ENCODE measurements at places on chromosomes 16 and 17.

GRCh38 chr17:78947235-78948149 lies 22.3 kb upstream of the TIMP2 start:
- DNase-seq = no peak

DNA sequence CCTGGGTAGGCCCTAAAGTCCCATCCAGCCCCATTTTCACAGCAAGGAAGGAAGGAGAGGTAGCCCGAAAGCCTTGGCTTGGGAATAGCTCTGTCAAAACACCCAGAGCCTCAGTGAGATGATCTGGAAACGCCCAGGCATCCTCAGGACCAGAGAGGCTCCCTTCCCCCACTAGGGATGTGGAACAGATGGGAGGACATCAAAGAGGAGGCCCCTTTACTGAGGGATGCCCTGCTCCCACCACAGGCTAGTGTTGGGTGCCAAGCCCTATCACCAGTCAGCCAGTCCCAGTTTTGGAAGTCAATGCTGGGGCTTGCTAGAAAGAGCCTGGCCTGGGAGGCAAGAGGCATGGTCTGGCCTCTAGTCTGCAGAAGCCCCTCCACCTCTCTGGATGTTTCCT lies 4.7 kb downstream of the TPPP3 start:
- no peak for DNase-seq

DNA sequence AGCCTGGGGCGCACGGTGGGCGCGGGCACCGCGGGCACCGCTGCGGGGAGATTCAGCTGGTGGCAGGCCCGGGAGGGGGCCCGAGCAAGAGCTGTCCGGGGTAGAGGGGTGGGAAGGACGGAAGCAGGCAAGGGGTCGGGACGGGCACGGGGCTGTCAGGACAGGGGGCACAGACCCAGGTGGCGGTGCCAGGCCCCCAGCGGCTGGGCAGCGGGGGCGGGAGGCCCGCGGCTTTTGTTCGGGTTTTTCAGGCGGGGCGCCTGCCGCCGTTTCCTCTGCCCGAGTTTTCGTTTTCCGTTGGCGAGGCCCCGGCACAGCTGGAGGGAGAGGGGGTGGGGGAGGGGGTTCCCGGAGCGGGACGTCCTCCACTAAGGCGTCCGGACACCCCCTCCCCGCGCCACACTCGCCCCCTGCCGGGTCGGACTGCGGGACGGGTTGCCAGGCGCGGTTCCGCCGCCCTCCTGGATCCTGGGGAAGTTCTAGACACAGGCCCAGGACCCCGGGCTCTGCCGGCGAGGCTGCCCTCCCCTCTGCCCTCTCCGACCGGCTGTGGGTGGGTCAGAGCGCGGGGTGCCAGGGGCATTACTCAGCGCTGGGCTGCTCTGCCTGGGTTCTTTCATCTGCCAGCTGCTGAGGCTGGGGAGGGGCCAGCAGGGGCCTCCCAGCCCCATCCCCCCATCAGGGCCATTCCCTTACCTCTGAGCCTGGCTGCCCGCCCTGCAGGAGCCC lies 543 bp downstream of the ARHGAP23 start:
- no peak for DNase-seq

DNA sequence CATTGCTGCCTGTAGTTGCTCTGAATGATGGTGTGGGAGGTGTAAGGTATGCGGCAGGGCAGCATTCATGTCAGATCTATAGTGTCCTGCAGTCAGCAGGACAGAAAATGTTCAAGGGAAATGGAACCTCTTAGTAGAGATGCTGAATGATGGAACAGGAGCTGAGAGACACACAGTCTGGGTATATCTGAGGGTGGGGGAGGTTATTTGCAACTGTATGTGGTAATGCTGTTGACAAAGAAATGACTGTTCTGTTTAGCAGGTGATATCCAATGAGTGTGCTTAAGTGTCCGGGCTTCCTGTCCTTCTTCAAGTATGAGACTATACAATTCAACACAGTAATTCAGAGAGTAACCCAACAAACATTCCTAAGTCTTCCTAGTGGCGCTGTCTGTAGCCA lies 46.6 kb downstream of the STH start:
- DNase-seq = no peak

DNA sequence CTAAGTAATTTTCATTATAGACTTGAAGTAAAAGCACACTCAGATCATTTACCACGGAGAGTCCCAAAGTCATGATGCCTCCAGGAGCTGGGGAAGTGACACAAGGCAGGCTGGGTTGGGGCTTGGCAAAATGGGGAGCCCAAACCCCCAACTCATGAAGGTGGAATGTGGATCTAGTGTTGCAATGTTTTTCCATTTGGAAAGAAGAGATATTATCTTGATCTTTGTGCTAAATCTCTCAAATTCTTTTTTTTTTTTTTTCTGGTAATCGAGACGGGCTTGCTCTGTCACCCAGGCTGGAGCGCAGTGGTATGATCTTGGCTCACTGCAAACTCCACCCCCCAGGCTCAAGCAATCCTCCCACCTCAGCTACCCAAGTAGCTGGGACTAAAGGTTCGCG lies 7.5 kb upstream of the KCNG4 start:
- no peak for DNase-seq

DNA sequence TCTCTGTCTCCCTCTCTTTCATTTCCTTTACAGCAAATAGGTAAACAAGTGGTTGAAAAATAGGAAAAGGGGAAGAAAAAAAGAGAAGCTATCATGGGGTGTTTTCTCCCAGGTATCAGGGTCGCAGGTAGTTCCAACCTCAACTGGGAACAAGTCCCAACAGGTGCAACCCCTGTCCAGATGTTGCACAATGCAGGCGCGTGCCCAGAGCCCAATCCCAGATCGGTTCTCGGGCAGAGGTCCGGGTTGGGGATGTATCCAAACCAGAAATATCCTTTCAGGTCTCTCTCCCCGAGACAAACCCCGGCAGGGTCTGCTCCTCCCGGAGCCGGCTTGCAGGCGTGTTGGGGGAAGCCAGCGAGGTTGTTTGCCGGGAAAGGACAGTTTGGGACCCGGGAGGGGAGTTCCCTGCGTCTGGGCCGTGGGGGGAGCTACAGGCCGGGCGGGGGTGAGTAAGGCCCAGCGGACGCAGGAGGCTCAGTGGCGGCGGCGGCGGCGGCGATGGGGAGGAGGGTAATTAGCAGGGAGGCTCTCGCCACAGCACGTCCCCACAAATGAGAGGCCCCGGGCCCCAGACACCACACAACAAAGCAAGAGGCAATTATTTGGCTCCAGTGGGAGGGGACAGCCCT lies 21.2 kb upstream of the SP6 start:
- DNase-seq = no peak

- no peak for DNase-seq
These were observed 22.1 kb downstream of the COX10 start for GRCh38 chr17:14091367-14091766.

DNA sequence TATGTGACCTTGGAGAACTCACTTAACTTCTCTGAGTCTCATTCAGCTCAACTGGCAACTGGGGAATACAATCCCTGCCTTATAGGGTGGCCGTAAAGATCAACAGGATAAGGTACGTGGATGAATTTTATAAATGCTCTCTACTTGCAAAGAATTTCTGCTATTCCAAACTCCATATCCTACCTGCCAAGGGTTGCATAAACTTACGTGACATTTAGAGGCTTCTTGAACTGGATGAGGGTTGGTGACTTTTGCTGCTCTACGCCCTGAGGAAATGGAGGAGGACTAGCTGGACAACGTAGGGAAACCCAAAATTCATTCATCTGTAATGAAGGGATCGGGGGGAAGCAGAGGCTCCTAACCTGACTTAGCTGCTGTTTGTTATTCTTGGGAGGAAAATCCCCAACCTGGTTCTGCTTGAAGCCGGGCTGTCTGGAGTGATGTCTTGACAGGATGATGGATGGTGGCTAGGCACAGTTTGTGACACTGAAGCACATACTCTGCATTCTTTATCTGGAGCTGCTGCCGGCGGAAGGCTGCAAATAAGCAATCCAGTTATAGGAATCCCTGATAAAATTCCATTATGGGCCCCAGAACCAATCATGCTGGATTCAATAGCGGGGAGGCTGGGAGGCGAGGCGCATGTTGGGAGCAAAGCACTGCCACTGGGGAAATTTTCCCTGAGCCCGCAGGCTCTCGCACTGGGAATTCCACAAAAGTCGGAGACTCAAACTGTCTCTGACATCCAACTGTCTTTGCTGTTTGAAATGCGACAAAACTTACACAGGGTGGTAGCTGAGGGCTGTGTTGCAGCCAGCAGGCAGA lies 94.7 kb upstream of the SDK2 start:
- no peak for DNase-seq

GRCh38 chr17:56614522-56614921 lies 21.0 kb downstream of the NOG start:
- DNase-seq = no peak

Measured in NCI-H1694 (cell line).